Fibroblast of skin of left biceps (primary cell): ENCODE measurements at places on chromosomes 5 and 9.
A peak's percentile ranks its signal among the peaks of the same experiment; 100 is the strongest.

DNA sequence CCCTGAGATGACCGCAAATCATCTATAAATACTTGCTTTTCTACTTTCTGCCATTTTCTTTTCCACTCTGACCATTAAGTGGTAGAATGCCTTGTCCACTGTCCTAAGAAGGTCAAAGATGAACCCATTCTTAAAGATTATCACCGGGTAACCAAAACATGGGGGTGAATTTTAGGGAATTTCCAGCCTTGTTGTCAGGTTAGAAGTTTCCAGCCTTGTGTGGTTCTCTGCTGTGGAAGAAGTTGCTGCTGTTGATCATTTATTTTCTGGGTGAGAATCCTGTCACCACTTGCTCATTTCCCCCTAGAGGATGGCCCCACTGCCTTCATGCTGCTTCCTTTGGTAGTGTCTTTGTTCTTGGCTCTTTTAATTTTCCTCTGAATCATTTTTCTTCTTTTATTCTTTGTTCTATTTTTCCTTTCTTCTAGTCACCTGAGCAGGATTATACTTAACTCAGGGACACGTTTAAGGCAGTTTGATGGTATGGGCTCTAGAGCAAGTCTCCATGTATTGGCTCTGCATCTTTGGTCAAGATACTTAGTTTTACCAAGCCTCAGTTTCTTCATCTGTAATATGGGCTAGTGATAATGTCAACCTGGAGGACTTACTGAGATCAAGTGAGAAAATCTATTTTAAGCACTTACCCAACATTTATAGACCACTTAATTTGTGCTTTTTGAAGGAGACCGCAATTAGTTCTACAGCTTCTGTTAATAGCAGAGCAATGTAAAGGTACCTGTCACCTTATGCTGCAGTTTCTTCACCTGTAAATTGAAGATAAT is 266.2 kb downstream of the ARHGAP26 start:
- DNase-seq = no peak

DNA sequence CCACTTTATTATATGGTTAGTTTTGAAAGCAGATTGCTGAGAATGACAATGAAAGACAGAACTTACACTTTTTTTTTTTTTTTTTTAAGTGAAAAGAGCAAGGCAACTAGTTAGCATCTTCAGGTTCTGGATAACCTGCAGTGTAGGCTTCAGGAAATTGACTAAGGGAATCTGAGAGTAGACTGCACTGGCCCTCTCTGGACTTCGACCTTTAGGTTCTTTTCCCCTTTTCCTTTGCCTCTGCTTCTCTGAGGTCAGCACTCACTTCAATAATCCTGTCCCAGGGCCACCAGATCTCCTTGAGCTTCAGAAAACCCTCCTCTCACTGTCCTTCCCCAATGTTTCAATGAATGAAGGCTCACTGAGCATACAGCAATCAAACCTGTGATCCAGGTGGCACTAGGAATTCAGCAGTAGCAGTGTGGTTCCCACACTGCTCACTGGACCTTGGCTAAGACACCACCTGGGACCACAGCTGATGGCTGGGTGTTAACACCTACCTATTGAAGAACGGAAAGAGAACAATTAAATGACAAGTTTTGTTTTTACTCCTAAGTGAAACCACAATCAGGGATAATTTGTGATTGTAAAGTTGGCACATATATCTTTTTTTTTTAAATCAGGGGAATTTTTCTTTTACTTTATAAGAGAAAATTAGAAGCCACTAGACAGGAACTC is 85.8 kb upstream of the IL6ST start:
- DNase-seq = no peak

GRCh38 chr5:31095796-31096195 is 97.7 kb upstream of the CDH6 start:
- DNase-seq = no peak

GRCh38 chr5:31641575-31641974 is 2.6 kb downstream of the PDZD2 start:
- DNase-seq = no peak

DNA sequence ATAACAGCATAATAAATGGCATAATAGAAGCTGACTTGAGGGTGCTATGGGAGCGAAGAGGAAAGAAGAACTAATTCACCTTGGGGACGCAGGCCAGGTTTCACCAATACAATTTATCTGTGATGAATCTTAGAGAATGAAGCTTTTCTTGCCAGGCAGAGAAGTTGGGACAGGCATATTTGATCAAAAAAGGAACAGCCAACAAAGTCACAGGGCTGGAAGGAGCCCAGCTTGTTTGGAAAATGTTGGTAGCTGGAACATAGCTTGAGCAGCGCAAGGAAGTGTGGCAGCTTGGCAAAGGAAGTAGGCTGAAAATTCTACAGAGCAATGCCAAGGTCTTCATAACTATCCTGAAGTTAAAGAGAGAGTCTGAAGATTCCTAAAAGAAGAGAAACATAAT is 181.5 kb upstream of the OR13F1 start:
- DNase-seq = no peak

GRCh38 chr9:129481424-129481809 is 139.5 kb downstream of the C9orf50 start:
- DNase-seq = no peak

- no peak for DNase-seq
Measured at GRCh38 chr9:9521033-9521779, 1091.6 kb downstream of the PTPRD start.

DNA sequence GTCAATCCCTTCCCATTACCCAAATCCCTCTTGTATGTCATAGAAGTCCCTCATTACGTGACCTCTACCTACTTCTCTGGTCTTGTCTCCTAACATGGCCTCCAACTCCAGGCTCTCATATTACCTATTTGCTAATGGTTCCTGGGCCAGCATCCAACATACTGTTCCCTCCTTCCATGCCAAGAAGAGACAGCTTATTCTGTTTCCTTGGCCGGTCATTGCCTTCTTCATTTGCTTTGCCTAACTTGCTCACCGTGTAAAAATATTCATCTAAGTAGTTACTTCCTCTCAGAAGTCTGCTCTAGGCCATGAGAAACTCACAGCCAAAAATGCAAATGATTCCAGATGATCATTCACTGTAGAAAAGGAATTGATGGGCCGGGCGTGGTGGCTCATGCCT is 8.9 kb upstream of the IL6ST start:
- no peak for DNase-seq

GRCh38 chr5:156587012-156587411 is 260.0 kb downstream of the SGCD start:
- DNase-seq = no peak

DNA sequence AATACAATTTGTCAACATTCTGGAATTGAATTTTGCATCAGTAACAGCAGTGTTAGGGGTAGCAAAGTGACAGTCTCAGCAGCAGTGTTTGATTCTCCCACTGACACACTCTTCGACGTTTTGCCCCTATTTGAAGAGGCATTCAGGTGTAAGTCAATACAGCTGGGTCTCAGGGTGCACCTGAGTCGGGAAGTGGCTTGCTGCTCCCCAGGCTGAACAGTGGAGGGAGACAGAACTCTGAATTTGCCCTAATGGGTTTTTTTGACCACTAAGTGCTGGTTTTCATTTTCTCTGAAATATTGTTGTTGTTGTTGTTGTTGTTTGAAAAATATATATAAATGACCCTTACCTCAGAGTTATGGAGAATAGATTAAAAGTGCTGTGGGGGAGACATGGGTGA is 223.2 kb downstream of the TLR4 start:
- DNase-seq = no peak

GRCh38 chr5:107704681-107705401 is 34.1 kb upstream of the EFNA5 start:
- no peak for DNase-seq

- no peak for DNase-seq
Measured at GRCh38 chr9:95055334-95055850, 262.1 kb downstream of the FANCC start.

DNA sequence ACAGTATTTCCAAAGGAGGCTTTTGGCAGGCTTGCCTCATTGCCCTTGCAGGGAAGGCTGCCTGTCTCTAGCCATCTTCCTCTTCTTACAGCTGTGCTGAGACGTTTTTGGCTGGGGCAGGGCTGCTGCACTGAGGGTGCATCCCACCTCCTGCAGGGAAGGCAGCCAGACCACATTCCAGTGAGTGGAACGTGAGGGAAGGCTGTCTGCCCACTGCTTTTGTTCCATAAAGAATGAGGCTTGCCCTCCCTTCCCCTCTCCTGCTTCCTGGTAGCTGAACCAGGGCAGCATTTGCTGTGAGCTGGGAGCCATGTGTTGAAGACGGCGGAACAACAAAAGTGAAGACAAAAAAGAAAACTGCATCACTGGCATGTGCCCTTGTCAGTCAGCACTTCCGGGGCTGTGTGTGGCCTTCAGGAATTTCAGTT is 16.8 kb downstream of the MGAT1 start:
- peak; percentile 62 for DNase-seq

DNA sequence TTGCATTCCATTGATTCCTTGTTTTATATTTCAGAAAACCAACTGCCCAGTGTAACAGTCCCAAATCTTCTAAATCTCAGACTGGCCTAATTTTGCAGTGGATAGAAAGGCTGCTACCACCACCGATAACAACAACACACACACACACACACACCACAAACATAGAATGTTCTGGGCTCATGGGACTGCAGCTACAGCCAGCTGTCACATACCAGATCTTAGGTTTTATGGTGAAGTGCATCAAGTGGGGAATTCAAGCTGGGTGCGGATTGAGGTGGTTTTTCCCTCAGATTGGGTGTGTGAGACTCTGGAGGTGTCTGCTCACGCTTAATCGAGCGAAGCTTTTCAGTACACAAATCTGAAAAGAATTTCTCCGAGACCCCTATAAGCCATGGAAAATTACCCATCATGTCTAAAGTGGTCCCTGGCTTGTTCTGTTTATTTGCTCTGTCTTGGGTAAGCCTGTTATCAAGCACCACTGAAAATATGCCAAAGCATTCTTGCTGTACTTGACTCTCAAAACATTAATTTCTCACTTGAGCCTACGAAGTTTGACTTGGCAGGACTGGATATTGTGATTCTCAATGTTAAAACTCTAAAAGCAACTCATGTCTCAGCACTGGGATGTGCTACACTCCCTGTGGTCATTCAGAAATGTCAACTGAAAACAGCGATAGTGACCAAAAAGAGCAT is 71.1 kb downstream of the ALDH7A1 start:
- DNase-seq = no peak

GRCh38 chr5:322942-323879 is 1.7 kb downstream of the AHRR start:
- no peak for DNase-seq

GRCh38 chr5:416636-416960 is 26.4 kb upstream of the EXOC3 start:
- no peak for DNase-seq

DNA sequence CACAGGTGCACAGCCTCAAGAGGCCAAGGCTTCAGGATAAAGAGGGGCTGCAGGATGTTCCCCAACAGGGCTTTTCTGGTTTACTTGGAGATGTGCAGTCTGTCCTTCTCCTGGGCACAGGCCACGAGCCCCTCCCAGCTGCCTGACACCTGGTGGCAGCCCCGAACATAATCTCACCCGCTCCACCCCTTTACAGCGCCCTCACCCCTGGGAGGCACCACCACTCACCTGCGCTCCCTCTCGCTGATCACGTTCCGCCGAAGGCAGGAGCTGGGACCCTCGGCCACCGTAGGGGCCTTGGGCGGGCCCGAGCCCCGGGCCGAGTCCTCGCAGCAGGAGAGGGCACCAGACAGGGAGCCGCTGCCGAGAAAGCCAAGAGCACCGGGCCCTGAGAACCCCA is 514 bp downstream of the SOHLH1 start:
- DNase-seq = no peak

- DNase-seq = no peak
Measured at GRCh38 chr9:136057236-136058081, 37.6 kb downstream of the NACC2 start.

DNA sequence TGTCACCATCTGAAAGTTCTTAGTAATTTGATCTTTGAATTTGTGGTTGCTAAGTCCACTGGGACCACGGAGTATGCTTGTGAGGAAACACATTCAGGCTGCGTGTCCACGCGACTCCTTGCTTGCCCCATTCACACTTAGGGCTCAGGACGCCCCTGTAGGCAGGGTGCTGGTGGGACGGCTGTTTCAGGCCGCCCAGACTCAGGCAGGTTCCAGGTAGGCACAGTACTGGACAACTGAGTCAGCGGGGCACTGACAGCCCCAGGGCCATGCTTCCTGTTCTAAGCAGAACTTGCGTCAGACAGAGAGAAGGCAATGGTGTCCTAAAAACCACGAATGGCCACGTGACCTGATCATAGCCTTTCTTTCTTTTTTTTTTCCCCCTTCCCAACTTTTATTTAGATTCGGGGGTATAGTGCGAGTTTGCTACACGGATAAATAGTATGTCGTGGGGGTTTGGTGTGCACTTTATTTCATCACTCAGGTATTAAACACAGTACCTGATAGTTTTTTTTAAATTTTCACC is 7.7 kb upstream of the RASGEF1C start:
- DNase-seq = no peak

- no peak for DNase-seq
Measured at GRCh38 chr5:127809533-127809932, 106.3 kb downstream of the CCDC192 start.

DNA sequence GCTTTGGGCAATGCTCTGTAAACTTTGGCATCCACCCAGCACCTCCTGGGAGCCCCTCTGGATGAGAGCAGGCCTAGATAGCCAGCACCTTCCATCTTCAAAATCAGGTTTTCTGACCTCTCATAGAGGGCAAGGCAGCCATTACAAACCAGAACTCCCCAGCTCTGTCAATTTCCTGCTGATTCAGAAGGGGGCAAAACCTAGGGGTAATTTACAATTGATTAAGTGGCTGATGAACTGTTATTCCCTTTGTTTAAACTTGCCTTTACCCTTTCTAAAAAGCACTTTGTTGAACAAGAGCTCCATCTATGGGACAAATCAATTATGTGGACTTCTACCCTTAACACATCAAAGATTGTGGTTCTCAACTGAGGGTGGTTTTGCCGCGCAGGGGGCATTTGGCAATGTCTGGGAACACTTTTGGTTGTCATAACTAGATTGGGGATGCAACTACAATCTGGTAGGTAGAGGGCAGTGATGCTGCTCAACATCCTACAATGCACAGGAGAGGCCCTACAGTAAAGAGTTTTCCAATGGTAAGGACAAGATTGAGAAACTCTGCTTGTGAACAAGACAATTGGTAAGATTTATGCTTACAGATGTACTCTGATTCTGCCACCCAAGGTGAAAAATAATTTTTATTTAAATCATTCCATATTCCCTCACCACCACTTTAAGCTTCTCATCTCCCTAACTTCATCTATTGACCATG is 184.1 kb downstream of the MARCHF11 start:
- DNase-seq = no peak

DNA sequence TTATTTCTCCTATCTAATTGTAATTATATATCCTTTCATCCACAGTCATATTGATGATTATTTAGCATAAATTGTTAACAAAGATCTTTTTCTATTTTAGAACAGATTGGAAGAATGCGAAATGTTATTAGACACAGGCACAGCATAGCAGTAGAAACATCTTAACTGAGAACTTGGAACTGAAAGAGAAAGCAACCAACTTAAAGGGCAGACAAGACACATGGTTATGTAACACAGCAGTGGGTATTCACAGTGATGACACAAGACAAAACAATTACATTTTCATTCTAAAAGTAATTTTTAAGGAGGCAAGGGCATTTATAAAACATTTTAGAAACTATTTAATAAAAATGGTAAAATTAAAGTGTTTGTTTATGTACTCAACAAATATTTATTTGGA is 57.7 kb upstream of the MEF2C start:
- DNase-seq = no peak

- no peak for DNase-seq
Measured at GRCh38 chr5:181224390-181225229, 1.5 kb downstream of the TRIM41 start.
